Muscle of leg (tissue), 16 donors: ENCODE measurements at places on chromosomes 12 and 14.

- H3K27ac ChIP-seq = no peak overlapping the region
- H3K36me3 ChIP-seq = peaks cover 8% of the 10 kb centered on the region
- H3K27me3 ChIP-seq = no peaks in the 10 kb centered on the region
- no peaks in the 10 kb centered on the region for H3K4me1 ChIP-seq
- no peak for DNase-seq
Measured at GRCh38 chr12:57334219-57334618, 83.2 kb upstream of the STAC3 start.

- H3K4me3 ChIP-seq = no peak overlapping the region
- H3K27ac ChIP-seq = no peak overlapping the region
- no peaks in the 10 kb centered on the region for H3K36me3 ChIP-seq
- H3K4me1 ChIP-seq = peaks cover 11% of the 10 kb centered on the region
- H3K27me3 ChIP-seq = no peaks in the 10 kb centered on the region
Measured at GRCh38 chr12:590206-590750, 73.0 kb downstream of the NINJ2 start.

- no peak overlapping the region for H3K4me3 ChIP-seq
- H3K27me3 ChIP-seq = peaks cover 8% of the 10 kb centered on the region
- H3K4me1 ChIP-seq = no peaks in the 10 kb centered on the region
- peak; percentile 9 for DNase-seq
Measured at GRCh38 chr12:106897082-106897481, 58.6 kb upstream of the TMEM263 start.

DNA sequence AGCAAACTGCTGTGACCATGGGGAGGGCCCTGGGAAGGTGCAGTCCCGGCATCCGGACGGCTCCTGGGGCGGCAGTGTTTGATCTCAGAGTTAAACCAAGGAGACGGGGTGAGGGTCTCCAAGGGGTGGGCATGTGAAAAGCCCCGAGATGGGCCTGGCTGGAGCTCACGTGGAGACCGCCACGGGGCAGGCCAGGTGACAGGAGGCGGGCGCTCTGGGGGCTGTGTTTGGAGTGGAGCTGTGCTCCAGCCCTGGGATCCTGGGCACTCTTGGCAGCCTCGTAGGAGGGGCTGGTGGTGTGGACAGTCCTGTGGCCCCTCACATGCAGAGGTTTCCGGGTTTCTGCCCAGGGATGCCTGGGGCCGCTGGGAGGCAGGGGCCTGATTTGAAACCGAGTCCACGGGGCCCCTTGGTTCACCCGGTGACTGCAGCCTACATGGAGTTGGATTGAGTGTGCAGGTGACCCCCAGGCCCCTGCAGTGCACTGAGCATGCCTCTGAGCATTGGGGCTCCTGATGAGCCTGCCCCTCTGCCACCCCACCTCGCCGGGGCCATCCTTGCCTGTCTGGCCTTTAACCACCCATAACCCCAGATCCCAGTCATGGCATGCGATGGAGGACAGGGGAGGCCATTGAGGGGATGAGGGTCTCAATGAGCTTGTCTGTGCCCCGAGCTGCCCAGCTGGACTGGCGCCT, 8.4 kb downstream of the KIF26A start:
- no peak overlapping the region for H3K4me3 ChIP-seq
- H3K27ac ChIP-seq = no peak overlapping the region
- peaks cover 31% of the 10 kb centered on the region for H3K4me1 ChIP-seq
- H3K36me3 ChIP-seq = no peaks in the 10 kb centered on the region
- H3K27me3 ChIP-seq = peaks cover 2% of the 10 kb centered on the region

- no peaks in the 10 kb centered on the region for H3K36me3 ChIP-seq
- H3K27ac ChIP-seq = peak overlapping the region; percentile 76
- peaks cover 25% of the 10 kb centered on the region for H3K4me1 ChIP-seq
- no peak for DNase-seq
Measured at GRCh38 chr14:89624500-89625156, 207.6 kb upstream of the FOXN3 start.

DNA sequence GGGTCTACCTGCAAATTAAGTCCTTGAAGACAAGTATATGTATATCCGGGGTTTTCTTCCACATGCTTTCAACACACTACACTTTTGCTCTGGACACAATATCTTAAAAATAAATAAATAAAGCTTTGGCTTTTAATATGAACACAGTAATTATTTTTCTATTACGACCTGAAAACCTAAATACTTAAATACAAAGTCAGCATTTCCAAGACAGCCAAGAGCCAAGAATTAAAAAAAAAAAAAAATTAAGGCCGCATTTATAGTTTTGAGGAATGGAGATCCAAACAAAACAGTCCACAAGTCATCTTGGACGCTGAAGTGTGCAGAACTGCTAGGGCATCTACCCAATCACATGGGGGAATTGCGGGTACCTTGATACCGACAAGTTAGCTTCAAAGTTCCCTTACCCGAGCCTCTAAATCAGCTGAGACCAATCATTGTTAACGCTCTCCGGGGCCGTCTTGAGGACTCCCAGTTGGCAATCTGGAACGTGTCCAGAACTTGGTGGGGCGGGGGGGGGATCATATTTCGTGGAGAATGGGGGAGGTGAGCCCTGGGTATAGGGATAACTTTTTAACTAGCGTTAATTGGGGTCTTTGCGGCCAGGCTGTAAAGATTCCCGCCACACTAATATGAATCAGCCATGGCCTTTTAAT, 731 bp upstream of the PCNX4 start:
- peak; percentile 85 for DNase-seq
- peaks cover 2% of the 10 kb centered on the region for H3K27me3 ChIP-seq
- peak overlapping the region; percentile 95 for H3K4me3 ChIP-seq
- H3K36me3 ChIP-seq = no peaks in the 10 kb centered on the region
